ENCODE measurements at places on chromosomes 3 and 15. TPM values are rescaled to one million over a fixed set of nuclear protein-coding genes. Genes with fewer than 3 reads are reported as not detected.

GRCh38 chr3:171876680-171877147, 33.6 kb downstream of the TMEM212 start:
- DNase-seq, result no peak

The STRA6 gene
- not detected for total RNA-seq

- no peak for DNase-seq
Measured at GRCh38 chr15:83844742-83845141, 190.8 kb downstream of the ADAMTSL3 start.

- DNase-seq, result no peak
Measured at GRCh38 chr15:49495993-49496753, 73.1 kb downstream of the FGF7 start.

The CPNE4 gene
- total RNA-seq, result not detected

The PRSS50 gene
- total RNA-seq, result not detected

The GPR149 gene
- total RNA-seq, result not detected

DNA sequence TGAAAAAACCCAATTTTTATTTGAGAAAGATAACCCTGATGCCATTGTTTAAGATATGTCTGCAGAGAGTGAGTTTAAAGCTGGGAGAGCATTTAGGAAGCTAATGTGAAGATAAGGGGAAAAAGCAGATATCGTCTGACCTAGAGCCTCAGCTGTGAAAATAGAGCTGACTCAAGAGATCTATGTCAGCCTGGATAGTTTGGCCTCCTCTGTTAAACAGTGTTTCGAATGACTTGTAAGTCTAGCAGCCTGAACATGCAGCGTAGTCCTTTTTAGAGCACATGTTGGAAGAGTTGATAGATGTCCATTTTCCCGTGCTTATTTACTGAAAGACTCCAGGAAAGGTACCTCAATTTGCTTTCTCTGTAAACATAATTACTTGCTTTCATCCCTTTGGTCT, 48.1 kb downstream of the ALCAM start:
- DNase-seq, result no peak

DNA sequence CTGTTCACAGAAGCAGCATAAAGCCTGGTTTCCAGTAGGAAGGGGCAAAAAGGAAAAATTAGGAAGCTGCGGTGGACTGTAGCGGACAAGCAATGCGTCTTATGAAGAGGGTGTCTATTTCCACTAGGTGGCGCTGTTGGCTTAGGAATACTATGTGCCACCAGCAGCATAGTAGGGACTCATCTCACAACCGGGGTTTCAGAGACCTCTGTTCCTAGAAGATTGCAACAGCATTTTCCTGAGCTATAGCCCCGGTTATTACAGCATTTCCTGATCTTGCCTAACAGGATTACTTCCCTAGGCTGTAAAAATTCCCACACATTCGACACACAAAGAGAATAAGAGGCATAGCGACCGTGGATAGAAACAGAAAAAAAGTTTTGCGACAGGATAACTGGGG, 683.0 kb downstream of the TBL1XR1 start:
- peak; percentile 60 for DNase-seq

- DNase-seq, result no peak
Measured at GRCh38 chr3:72481542-72481941, 366.7 kb downstream of the SHQ1 start.

All from OCI-LY7 (cell line).